ENCODE measurements at places on chromosomes 6 and 20.

GRCh38 chr6:166781331-166781730, 154.3 kb upstream of the RPS6KA2 start:
- DNase-seq: no peak

DNA sequence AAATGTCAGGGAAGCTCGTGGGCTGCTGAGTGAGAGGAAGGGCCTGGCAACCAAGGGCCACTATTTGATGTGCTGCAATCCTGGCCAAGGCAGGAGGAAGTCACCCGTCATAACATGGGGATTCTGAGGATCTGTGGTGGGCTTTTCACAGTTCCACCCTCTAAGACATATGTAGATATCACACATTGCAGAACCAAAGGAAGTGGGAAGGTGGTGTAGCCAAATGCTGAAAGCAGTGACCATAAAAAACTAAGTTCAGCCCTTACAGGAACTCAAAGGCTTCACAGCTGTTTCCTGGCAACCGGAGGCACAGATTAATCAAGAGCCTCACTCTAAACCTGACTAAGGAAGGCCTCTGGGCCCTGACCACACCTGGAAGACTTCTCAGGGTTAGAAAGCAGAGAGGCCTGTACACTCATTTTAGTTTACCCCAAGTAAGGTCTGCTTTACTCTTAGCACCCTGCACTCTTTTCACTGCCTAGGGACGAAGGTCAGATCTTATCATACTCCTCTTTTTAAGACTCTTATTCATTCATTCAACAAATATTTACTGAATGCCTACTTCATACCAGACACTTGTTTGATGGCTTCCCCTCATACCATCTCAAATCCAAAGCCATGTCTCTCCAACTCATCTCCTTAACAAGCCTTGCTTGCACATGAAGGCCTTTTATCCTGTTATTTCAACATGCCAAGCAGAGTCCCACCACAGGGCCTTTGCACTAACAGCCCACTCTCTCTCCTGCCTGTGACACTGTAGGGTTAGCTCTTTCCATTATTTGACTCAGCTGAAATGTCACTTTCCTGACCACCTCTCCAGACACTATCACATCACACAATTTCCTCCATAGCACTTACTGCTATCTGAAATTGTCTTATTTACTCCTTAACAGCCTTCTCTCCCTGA, 2.6 kb downstream of the UBE2V1 start:
- no peak for DNase-seq

DNA sequence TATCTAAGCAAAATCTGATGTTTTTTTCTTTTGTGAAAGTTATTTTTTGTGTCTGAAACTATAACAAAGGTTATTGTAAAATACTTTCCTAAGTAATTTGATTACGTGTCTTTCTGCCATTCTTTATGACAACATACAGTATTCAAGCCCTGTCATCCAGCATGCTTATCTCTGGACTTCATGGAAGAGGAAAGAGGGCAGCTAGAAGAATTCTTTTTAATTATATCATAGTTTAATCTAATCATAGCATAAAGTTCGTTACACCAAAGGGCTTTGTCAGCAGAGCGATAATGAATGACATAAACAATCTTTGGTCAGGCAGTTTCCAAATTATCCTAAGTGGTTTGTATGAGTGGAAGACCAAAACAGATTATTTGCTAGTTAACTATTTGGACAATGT, 3.5 kb downstream of the ENPP3 start:
- no peak for DNase-seq

DNA sequence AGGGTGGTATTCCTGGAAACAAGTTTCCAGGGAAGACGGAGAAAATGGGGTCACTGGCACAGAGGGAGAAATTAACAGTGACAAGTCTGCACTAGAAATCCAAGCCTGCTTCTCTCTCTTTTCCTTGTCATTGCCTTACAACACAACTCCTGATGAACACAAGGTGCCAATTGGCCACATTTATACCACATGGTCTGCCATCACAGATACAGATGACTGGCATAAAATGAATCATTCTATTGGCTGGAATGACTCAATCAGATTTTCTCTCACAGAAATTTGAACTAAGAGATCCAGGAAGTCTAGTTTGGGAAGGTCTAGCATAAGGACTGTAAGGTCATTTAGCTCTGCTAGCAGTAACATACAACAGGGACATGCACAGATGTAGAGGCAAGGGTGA, 190.3 kb downstream of the LINC00237 start:
- no peak for DNase-seq

GRCh38 chr20:17849901-17850683, 118.5 kb downstream of the SNX5 start:
- peak; percentile 91 for DNase-seq

DNA sequence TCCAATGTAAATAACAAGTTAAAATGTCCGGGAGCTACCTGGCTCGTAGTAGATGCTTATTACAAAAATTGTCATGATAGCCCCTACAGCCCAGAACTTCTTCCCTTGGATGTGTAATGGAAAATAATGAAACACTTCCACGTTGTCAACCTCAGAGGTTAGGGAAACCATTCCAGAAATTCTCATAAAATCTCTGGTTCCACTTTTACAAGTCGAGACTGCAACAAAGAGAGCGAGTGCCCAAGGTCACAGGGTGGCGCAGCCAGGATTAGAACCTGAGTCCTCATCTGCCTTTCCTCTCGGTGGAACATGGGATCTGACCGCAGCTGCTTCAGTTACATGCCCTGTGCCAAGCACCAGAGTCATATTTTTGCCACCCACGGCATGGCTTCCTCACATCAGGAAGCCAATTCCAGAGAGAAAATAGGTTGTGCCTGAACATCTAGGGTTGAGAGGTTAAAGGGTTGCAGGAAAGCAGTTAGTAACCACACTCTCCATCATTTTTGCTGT, 157.6 kb downstream of the SOBP start:
- no peak for DNase-seq

DNA sequence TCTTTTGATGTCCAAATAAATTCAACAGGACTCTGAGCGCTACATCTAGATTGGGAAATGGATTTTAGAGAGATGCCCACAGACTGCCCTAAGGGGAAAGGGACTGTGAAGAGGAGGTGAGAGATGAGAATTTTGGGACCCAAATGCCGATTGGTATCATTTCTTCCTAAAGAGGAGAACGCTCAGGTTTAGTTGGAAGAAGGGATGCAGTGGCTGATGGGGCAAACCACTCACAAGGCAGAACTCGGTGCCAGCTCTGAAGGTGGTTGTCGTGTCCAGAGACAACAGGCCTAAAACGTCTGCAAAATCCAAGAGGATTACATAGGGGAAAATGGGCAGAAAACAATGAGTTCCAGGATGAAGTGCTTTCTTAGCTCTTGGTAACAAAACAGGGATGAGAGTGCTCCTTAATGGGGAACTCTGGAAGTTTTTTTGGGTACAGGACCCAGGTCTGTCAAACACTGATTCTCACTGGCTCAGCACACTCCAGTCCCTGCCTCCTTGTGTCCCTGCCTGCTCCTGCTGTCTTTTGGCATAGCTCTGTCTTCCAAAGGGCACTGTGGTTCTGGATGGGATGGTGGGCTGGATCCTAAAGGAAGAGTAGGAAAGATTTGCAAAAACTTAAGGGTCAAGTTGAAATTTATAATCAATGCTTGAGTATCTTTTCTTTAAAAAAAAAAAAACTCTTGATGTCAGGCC, 29.0 kb downstream of the NEDD9 start:
- no peak for DNase-seq

DNA sequence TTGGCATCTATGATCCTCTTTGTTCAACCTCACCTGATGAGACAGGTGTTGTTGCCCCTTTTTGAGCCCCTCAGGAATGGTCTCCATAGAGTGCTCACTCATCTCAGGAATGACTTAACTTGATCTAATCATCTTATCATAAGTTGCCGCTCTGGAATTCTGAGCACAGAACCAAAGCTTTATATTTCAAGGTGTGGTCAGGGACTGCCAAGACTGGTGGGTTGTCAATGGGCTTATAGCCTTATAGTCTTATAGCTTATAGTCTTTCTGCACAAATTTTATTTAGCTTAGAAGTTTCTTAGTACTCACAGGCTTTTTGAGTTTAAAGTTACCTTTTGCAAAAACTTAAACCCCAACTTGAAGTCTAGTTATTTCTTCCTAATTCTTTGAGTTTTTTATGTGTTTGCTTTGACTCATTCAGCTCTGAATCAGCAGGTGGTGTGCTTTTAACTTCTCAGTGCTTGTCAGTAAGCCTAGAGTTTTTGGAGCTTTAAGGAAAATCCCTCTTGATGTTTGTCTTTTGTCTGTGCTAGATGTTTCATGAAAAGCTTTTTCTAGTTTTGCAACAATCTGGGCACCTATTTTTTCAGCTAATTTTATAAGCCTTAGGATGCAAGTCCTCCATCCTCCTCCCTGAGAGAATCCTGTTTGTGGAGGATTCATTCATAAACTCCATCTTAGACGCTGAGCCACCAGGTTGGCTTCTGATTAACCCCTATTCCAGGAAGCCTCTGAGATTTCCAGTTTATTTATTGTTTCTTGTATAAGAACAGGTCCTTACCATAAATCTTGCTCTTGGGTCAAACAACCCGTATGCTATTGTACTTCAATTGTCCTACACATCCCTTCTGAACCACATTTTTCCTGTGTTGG, 72.3 kb upstream of the SSTR4 start:
- DNase-seq: no peak

DNA sequence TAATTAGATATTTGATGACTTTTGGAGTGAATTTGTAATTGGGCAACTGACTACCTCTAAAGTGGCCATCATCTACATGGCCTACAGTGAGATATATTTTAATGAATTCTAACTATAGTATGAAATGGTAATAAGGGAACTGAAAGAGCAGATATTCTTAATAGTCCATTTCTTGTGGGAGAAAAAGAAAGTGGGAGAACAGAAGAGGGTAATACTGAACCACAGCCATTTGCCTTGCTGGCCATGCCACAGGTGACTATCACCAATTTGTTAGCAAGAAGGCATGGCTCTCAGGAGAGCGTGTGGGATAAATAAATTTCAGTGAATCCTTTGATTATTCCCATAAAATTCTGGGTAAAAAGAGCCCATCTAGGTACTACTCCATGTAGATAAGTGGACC, 1074.0 kb upstream of the MAP3K7 start:
- no peak for DNase-seq

DNA sequence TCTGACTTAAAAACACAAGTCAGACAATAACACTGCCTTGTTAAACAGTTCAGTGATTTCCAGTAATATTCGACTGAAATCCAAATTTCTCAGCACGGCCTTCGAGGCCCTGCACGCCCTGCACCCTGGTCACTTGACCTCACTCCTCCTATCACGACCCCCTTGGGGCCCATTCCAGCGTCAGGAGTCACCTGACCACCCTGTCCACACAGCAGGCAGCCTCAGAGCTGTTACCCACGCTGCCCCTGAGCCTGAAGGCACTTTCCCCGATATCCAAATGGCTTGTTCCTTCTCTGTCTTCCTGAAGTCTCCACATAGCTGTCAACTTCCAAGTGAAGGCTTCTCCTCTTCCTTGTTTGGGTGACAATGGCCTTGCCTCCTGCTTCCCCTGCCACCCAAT, 33.1 kb upstream of the SMOC2 start:
- DNase-seq: no peak

- DNase-seq: no peak
Measured at GRCh38 chr6:21051777-21052176, 517.5 kb downstream of the CDKAL1 start.

GRCh38 chr6:29626948-29627754, 5.8 kb downstream of the GABBR1 start:
- no peak for DNase-seq

DNA sequence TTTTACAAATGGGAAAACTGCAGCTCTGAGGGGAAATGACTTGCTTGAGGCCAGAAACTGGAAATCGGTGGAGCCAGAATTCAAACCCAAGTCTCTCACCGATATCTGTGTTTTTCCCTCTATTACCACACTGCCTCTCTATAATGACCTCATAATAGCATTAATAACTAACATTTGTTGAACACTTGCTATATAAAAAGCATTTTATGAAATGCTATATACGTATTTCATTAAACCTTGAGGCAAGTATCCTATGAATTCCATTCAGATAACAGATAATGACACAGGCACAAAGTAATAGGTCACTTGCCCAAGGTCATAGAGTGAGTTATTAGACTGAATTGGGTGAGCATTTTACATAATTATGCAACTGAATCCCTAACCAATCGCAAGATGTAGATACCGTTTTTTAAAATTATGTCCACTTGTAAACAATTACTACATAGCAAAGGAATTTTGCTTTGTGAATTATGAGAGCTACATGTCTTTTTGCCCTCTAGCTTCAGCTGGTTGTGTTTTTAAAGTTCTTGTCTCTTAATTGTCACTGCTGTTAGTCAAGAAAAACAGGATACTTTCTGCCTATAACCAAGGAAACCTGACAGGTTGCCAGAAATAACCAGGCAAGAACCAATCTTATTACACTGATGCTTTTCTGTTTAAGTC, 4.7 kb downstream of the DSN1 start:
- DNase-seq: no peak

DNA sequence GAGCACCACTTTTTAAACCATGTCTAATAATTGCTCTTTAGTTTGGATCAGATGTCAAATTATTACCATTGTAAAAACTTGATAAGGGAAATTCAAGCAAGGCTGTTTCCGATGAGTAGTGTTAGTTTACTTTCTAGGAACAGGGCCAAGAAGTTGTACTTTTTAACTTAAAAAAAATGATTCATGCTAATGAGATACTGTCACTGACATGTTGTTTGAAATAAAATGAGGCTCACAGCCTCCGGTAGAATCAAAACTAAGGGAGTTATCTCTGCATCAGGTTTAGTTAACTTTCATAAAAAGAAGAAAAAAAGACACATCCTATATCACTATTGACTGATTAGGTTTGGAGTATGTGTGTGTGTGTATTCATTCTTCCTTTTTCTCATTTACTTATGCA, 55.2 kb upstream of the SUPT3H start:
- no peak for DNase-seq

- no peak for DNase-seq
Measured at GRCh38 chr6:54059683-54060082, 51.6 kb upstream of the MLIP start.

DNA sequence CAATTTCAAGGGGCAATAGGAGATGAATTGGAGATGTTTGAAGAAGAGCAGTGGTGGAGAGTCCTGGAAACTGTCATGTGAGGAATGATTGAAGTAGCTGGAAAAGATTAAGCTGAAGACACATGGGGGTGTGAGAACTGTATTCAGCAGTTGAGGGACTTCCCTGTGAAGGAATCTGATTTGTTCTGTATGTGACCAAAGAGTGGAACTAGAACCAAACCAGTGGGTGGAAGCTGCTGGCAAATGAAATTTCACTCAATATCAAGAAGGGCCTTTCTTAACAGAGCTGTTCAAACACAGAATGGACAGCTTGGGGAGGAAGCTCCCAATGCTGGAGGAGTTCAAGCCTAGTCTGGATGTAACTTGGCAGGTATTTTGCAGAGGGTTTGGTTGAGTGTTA, 21.3 kb downstream of the SEC23B start:
- DNase-seq: no peak

DNA sequence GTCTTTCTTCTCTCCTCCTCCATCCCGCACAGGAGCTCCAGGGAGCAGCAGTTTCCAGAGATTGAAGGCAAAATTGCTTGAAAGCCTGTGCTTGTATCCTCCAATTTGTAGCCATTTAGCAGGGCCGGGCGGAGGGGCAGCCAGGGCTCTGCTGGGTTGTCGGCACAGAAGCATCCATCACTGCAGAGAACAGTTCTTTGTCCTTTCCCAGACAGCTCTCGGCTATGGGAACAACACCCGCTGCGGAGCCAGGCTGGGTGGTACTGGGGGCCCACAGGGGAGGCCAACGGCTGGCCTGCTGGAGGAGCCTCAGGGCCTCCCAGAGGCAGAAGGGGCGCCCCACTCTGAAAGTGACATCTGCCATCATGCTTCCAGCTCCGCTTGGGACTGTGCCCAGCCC, 7.8 kb downstream of the HRH3 start:
- no peak for DNase-seq
